ENCODE measurements at places on chromosomes 3 and 15.

- DNase-seq = peak; percentile 73
Measured at GRCh38 chr15:69576035-69576526, 123.5 kb downstream of the RPLP1 start.

GRCh38 chr15:101852356-101852755 is 40.4 kb downstream of the OR4F15 start:
- no peak for DNase-seq

DNA sequence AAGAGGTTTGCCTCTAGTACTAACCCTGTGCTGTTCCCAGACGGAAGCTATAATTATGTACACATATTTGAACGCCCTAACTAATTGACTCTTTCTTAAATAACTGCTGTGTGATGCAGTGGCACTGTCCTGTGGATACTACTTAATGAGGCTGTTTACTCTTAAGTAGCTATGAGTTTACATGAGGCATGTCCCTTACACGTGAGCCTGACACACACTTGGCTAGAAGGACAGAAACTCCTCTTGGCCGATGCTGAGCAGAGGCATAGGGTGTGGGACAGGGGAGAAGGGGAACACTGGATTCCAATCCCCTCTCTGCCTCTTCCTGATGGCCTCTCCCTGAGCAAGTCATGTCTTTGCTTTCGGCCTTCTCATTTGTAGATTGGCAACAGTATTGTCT is 21.9 kb downstream of the EHD4 start:
- DNase-seq = no peak

- peak; percentile 60 for DNase-seq
Measured at GRCh38 chr3:63343674-63344073, 65.6 kb downstream of the SYNPR start.

DNA sequence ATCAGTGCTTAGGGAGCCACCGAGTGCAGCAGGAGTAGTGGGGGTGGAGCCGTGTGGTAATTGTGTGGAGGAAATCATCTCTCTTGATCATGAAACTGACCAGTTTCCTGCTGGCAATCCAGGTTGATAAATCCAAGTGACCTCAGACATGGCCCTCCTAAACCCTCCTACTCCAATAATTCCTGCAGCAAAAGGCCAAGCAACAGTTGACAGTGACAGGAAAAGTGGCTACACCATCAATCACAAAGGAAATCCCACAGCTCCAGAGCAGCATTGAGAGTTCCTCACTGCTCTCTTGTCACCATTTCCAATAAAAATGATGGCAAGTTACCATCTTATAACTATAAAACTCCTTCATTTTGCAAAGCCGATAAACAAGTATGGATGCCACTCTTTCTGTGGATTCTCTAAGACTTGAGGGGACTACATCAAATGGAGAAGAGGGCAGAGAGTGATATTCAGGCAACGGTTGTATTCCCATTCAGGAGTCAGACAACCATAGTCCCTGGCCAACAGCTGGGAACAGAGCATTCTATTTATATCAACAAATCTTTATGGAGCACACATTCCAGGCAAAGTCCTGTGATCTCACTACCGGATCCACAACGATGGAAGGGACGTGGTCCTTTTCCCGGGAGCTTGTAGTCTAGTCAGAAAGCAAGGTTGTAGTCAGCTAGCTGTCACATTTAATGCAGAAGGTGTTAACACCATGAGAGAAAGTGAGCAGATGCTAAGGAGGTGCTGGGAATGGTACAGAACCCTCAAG is 312.5 kb upstream of the CTNNB1 start:
- DNase-seq = no peak

- DNase-seq = no peak
Measured at GRCh38 chr3:189508784-189509501, 122.2 kb upstream of the TP63 start.

DNA sequence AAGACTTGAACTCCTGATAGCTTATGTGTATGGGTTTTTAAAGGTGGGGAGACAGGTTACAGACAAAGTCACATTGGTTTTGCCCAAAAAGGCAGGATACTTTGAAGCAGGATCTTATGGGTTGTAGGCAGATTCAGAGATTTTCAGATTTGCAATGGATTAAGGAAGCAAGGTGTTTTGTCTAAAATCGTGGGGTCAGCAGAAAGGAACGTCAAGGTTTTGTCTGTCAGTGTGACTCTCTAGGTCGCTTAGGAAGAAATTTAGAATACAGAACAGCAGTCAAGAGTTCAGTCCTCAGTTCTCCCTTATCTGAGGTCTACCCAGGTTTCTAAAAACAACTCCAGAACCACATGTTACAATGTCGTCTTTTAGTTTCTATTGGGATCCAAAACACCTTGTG is 361.0 kb downstream of the SQOR start:
- no peak for DNase-seq

- DNase-seq = no peak
Measured at GRCh38 chr3:120017692-120018091, 76.6 kb downstream of the GSK3B start.

- DNase-seq = no peak
Measured at GRCh38 chr15:98195796-98196195, 235.3 kb downstream of the ARRDC4 start.

DNA sequence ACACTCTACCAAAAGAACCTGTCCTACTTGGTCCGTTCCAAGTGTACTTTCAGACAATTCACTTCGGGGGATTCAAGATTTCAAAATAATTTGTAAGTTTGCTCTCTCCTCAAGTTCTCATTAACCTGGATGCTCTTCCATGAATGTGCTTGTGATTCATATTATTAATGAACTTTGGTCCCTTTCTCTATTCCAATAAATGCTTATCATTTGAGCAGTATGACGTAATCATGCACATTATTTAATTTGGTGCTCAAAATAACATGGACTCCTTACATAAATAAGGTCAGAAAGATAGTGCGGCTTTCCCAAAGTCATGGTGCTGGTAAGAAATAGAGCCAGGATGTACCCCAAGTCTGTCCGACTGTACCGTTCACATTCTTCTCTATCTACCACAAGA is 323.2 kb upstream of the SLCO3A1 start:
- DNase-seq = no peak

DNA sequence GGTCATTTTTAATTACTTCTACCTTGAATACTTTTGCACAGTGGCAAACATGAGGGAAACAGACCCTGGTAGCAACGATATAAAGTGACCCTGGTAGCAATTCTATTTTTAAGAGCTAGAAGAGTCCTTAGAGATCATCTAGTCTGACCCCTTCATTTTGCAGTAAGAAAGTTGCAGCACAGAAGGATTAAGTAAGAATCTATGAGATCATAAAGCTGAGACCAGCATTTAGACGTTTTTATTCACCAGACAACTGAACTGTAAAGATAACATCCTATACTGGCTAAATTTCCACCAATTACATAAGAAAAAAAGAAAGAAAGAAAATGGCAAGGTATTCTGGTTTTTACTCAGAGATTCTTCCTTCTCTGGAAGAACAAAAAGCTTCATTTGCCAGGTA is 49.9 kb downstream of the LRRFIP2 start:
- DNase-seq = no peak

GRCh38 chr3:9316881-9317361 is 45.9 kb upstream of the THUMPD3 start:
- no peak for DNase-seq

DNA sequence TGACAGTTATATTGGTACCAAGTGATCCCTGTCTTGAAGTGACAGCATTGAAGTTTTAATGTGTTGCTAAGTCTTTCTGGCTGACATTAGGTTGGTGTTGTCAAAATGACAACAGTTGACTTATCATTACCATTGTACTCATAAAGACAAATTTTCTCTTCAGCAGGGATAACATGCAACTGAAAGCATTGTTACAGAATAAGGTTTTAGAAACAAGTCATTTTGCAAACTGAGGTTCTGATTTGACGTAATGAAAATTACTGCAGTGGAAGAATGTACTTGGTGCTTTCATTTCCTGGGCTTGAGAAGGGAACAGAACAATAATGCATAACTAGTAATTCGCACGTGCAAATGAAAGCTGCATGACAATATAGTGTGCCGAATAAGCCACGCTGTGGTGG is 75.1 kb downstream of the MOBP start:
- no peak for DNase-seq

GRCh38 chr3:73582535-73582934 is 42.2 kb downstream of the PDZRN3 start:
- no peak for DNase-seq

DNA sequence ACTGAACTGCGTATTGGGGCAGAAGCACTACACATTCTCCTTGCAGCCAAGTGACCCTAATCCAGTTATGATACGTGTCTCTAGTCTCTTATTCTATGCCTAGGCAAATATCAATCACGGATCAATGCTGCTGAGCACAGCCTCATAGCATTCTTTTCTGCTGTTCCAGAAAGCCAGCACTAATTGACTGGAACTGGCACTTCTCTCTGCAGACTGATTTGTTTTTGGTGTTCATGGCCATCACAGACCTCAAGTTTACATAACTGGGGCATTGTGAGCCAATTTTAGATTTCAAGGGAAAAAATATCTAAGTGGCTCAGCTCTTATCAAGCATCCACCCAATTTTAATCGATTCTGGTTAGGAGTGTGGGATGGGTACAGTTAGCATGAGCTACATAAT is 37.9 kb downstream of the GLDN start:
- DNase-seq = no peak

DNA sequence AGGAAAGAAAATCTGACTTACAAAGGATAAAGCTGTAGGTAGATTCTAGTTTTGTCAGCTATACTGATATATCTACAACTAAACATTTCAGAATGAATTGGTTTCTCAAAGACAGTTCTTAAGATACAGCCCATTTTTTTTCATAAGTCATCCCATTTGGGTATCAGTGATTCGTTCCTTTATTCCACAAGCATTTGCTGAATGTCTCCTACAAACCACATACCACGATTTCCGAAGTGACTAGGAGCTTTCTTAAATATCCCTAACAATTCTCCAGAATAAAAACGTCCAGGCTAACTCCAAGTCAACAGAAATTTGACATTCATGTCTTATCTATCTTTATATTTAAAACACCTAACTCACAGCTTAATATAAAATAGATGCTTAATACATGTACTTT is 59.8 kb downstream of the TP53BP1 start:
- no peak for DNase-seq

DNA sequence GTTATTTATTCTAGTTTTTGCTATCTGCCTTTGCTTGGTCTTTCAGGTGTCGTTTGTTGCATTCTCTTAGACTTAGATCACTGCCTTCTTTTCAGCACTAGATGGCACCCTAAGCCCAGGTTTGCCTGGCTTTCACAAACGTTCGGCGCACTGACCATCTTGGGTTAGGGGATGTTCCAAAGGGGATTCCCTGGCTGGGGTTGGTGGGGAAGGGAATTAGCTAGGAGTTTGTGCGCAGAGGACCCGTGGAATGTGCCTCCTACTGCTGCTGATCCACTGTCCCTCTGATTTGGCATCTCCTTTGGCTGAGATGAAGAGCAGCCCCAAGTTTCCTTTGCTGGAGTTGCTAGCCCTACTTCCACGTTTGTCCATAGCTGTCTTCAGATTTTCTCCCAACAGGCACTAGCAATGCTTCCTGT is 33.9 kb downstream of the PFN2 start:
- peak; percentile 51 for DNase-seq

GRCh38 chr15:68581725-68582124 is 2.9 kb downstream of the CORO2B start:
- DNase-seq = no peak

DNA sequence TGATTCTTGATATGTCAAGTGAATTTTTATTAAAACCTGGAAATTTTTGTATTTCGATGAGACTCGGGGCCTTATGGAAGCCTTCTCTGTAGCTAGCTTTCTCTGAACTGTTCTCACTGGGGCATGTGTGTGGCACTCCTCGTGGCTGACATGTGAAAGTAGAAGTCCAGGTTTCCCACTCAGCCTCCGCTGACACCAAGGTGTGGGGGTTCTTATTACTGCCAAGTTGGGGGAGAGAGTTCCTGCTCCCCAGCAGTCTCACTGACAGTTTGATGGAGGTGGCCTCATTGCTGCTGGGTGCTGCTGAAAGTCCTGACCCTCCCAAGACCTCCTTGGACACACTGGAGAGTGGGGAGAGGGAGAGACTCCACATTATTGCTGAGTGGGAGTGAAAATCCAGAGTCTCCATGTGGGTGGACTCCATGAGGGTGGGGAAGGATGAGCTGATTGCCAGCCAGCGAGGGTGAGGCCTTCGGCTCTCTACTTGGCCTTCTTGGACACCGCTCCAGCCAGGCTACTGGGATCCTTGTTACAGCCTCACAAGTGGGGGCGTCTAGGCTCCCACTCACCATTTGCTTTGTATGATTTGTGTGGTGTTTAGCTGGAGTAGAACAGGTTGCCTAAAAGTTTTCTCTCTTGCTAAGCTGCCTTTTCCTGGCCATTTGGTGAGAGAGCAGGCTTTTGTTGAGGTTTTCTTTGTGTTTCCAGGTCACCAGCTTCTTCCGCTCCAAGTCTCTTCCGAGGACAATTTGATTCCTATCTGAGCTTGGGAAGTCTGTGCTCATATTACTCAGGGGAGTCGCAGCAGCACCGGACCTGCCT is 64.1 kb downstream of the LSM3 start:
- no peak for DNase-seq

DNA sequence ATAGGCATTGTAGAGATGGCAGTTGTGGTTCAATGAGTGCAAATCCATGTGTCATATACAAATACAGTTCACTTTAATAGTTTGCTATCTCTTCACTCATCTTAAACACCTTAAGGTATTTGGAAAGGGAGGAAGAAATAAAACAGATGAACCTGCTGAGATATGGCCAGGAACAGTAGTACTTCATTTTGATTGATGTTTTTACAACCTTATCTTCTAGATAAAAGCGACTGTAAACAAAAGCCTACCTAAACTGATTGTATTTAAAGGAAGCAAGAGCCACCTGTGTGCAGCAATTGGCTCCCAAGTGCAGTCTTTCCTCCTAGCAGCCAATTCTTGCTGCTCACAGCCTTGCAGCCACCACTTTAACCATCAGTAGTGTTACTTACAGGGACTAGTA is 217.7 kb downstream of the CDIN1 start:
- no peak for DNase-seq

GRCh38 chr15:43487271-43487895 is 5.6 kb downstream of the TP53BP1 start:
- no peak for DNase-seq

DNA sequence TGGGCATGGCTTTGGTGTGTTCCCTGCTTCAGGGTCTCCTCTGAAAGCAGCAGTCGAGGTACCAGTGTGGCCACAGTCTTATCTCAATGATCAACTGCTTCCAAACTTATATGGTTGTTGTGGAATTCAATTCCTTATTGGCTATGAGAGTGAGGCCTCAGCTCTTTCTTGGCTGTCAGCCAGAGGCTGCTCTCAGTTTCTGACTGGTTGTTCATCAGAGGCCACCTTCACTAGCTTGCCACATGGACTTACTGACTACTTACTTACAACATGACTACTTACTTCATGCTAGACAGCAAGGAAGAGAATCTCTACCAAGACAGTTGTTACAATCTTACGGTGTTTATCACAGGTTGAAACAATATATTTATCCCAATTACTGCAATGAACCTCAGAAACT is 789.2 kb downstream of the DIPK2A start:
- no peak for DNase-seq

DNA sequence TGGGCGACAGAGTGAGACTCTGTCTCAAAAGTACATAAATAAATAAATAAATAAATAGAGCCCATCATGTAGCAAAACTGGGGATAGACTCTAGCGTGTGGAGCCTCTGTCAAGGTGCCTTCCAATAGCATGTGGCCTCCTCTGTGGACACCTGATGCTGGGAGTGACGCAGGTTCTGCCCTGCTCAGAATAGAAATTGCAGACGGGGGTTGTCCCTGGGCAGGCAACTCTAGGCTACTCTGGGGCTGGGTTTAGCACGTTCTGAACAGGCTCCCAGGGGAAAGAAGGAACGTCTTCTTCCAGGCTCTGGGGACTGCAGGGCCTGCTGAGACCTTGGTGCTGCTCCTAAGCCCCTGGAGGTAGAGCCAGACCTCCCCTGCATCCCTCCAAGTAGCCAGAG is 65.3 kb downstream of the EPHB3 start:
- DNase-seq = no peak

GRCh38 chr15:95247071-95247984 is 1016.0 kb downstream of the MCTP2 start:
- DNase-seq = no peak
